ENCODE measurements at places on chromosomes 3 and 15.

GRCh38 chr15:42728560-42728959 is 8.4 kb downstream of the CDAN1 start:
- no peak for DNase-seq

DNA sequence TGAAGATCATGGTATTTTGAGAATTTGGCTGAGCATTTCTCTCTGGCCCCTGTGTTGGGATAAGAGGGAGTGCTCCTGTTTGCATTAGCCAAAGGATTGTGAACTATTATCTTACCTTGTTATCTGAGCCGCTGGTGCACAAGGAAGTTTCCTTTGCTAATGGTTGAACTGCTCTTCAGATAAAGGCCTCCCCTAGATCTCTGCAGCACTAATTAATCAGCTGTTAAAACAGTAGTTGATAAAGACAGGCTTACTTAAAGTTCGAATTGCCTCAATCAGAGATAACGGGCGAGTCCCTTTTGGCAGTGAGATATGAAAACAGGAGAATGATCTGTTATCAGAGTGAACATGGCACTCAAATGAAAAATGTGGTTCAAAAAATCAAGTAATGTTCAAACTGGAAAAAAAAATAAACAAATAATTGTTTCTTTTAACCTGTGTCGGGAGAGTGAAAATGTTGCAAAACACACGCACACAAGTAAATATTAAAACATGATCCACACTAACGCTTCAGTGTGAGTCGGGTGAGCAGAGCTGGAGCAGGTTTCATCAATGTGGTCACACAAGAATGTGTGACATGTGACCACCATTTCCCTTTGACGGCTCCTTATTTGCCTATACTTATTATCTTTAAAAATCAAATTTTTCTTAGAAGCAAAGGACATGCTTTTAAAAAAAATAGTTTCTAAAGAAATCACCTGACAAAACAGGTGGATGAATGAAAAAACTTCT is 469.1 kb downstream of the SOX2 start:
- no peak for DNase-seq

GRCh38 chr3:78644847-78645246 is 1123.0 kb downstream of the ROBO1 start:
- DNase-seq = no peak

DNA sequence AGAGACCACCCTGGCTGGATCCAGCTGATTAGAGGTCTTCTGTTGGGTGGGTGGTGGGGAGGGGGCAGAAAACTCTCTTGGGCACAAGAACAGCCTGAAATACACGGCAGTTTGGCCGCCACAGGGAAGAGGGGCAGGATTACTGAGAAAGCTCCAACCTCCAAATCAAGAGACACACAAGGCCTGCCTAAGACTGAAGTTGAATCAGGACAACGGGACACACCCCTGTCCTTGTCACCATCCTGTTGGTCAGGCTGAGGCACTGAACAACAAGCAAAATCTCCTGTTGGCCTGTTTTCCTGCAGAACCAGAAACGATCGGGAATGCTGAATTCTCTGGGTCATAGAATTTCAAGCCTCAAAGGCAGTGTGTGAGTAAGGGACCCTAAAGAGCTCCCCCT is 247.8 kb downstream of the FAM43A start:
- DNase-seq = no peak

DNA sequence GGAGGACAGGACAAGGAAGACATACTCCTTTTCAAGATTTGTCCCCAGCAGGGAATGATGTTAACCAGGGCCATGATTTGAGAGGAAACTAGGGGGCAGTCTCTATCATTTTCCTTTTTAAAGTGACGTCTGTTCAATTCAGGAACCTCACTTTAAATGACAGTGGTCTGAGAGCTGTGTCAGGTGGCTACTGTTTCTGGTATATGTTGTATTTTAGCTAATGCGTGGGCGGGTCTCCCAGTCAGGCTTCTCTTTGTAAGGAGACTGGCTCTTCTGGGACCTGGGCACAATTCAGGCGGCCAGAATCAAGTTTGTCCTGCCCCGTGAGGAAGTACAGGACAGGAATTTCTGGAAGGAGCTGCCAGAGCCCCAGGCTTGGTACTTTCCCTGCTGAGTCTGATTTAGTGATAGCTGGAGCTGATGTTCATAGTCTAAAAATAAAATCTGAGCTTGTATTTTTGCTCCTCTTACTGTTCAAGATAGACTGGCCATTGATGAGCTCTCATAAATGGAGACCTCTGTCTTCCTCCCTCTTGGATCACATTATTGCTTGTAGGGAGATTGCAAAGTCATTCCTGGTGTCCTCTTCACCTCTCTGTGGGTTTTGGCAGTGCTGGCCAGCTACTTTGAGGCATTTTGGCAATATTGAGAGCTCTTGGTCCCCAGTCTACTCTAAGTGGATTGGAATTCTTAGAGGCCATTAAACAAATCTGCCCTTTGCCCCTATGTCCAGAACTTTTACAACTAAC is 25.6 kb downstream of the SQOR start:
- DNase-seq = no peak

DNA sequence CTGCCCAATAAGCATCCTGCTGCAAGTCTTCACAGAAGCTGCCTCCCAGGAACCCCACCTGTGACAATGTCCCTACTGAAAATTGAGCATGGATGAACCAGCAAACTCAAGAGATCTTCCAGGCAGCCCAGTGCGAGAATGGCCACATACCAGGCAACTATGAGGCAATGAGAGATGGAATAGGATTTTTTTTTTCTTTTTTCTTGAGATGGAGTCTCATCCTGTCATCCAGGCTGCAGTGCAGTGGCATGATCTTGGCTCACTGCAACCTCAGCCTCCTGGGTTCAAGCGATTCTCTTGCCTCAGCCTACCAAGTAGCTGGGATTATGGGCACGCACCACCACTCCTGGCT is 60.9 kb upstream of the ARL8B start:
- DNase-seq = no peak

DNA sequence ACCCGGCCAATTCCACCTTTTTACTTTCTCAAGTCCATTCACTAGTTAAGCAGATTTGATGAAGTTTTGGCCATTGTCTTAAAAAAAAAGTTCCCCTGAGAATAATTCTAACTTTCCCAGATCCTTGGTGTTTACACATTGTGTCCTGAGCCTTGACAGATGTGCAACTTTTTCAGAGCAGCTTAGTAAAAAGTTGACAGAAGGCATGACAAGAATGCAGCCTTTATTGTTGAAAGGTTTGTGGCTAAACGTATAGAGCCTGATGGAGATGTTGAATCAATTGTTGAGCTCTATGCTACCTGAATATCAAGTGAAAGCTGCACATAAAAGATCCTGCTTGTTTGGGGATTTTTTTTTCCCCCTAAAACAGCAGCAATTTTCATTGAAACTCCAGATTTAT is 75.3 kb upstream of the CMTM7 start:
- no peak for DNase-seq

- no peak for DNase-seq
These were observed 85.0 kb upstream of the STAC start for GRCh38 chr3:36295296-36295695.

- DNase-seq = no peak
These were observed 104.7 kb downstream of the PGPEP1L start for GRCh38 chr15:98902931-98903330.

DNA sequence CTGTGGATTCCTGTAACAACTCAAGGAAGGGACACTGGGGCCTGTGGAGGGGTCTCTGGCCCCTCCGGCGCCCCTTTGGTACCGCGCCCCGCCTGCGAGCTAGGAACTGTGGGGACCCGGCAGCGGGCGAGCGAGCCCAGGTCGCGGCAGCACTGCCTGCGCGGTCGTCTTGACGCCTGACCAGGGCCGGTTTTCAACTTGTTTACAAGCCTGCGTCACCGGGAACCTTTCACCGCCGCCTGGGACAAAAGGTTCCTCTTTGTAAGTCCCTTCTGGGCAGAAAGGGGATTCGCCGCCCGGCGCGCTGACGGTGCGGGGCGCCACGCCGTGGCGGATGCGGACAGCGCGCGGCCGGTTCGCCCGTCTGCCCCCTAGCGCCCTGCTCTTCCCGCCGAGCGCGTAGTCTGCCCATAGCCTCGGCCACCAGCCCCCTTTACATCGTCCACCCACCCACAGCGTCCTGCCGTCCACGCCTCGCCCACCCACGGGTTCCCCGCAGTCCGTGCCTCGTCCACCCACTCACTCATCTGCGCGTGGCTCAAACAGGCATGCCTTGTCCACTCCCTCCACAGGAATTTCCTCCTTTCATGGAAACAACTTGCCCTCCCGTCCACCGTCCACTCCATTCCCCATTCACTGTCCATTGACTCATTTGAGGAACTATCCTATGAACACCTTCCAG is 5.5 kb upstream of the CFAP100 start:
- no peak for DNase-seq

- no peak for DNase-seq
These were observed 8.0 kb upstream of the SEMA4B start for GRCh38 chr15:90192961-90193786.

GRCh38 chr15:66429117-66429516 is 42.4 kb downstream of the MAP2K1 start:
- DNase-seq = no peak

GRCh38 chr3:50365080-50365841 is 5.9 kb upstream of the TMEM115 start:
- DNase-seq = peak; percentile 85

DNA sequence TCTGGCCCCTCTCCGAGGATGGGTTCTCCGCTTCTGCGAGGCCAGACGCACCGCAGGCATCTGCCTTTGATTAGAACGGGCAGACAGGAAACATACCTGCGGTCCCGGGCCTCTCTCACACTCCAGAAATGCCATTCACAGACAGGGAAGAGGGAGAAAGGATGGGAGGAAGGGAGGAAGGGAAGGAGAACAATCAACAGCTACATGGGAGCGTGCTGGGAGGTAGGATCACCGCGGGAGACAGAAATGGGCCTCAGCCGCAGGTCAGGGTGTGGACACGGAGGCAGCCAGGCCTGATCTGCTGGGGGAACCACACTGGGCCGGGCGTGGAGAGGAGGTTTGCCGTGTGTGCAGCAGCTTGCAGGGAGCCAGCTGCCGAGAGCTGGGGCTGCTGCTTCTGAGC is 90.7 kb upstream of the RGMA start:
- DNase-seq = no peak

GRCh38 chr3:73413619-73414018 is 211.1 kb downstream of the PDZRN3 start:
- no peak for DNase-seq

GRCh38 chr15:47717036-47717612 is at the start of gene SEMA6D:
SEMA6D (plus strand) TSS chr15:47717505; CDS start chr15:47759799, 42,294 bp downstream.
- DNase-seq = no peak

GRCh38 chr3:114669614-114670013 is 375.8 kb downstream of the TIGIT start:
- no peak for DNase-seq

GRCh38 chr3:39189959-39190269 is 2.5 kb downstream of the XIRP1 start:
- no peak for DNase-seq

- no peak for DNase-seq
These were observed 44.0 kb downstream of the XXYLT1 start for GRCh38 chr3:195226900-195227447.

DNA sequence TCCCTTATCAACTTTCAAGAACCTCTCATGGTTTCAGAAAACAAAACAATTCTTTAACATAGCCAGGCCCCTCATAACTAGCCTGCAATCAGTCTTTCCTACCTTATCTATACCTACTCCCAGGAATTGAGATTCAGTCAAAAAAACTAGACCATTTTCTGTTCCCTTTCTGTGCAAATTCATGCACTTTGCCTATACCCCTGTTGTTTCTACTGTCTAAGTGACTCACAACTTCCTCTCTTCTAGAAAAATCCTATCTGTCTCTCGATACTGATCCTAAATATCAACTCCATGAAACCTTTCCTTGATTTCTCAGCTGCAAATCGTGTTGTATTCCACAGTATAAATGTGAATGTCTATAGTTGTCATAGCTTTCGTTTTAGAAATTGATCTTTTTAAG is 10.9 kb upstream of the IL1RAP start:
- DNase-seq = no peak

GRCh38 chr3:28792604-28793003 is 444.0 kb upstream of the AZI2 start:
- DNase-seq = no peak

DNA sequence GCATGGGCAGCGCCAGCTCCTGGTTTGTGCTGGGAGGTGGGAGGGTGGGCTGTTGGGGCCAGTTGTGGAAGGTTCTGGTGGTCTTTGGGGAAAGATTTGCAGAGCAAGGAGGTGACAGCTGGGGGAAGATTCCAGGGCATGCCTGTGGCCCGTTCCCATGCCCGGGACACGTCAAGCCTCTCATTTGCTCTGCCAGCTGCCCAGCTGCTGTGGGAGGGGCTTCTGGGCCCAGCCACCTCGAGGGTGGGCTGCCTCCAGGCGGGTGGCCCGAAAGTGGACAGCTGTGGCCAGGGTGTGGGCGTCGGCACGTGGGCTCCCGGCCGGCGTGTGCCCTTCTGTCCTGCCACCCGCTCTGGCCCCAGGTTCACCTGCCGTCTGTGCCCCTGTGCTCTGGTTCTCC is 17.2 kb downstream of the PLXNA1 start:
- no peak for DNase-seq

DNA sequence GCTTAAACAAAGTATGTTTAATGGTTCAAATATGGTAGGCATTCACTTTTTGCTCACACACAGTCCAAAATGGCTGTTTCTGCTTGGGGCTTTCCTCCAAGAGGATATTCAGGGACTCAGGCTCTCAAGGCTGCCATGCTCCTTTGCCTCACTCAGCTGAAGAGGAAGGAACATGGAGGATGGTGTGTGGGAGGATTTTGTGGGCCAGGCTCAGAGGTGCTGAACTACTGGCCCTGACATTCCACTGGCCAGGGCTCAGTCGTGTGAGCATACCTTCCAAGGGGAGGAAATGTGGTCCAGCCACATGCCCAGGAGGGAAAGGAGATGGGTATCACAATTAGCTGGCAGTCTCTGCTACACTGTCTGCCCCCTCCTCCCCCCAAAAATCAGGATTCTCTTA is 8.7 kb downstream of the PXYLP1 start:
- no peak for DNase-seq

- DNase-seq = no peak
These were observed 870.2 kb downstream of the SI start for GRCh38 chr3:164208048-164208447.

DNA sequence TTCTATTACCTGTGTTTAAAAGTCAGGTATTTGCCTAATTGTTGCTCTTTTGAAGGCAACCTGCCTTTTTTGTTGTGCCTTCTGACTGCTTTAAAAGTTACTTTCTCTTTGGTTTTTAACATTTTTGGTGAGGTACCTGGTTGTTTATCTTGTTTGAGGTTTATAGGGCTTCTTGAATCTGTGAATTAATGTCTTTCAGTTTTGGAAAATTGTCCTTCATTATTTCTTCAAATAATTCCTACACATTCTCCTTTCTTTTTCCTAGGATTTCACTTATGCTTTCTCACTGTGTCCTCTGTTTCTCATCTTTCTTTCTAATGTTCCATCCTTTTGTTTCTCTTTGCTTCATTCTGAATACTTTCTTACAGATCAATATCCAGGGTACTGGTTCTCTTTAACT is 30.8 kb downstream of the HHLA2 start:
- no peak for DNase-seq

GRCh38 chr3:45572755-45573154 is 21.8 kb upstream of the LIMD1 start:
- no peak for DNase-seq

DNA sequence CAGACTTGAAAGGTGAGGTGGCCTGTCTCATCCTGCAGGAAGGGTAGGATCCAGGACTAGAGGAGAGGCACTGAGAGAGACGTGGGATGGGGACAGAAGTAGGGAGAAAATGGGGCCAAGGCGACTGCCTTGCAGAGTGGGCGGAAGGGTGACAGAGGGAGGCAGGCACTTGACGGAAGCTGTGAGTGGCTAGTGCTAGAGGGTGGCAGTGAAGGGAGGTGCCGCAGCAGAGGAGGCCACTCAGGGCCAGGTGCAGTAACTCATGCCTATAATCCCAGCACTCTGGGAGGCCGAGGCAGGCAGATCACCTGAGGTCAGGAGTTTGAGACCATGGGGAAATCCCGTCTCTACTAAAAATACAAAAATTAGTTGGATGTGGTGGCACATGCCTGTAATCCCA is 7.3 kb downstream of the CCDC33 start:
- DNase-seq = no peak

All from stimulated activated CD8-positive, alpha-beta memory T cell treated with anti-CD3 and anti-CD28 coated beads, Interleukin-4, amount 100 ng/mL, for 4 hours (primary cell).